Lower leg skin (tissue), 4 donors: ENCODE measurements at places on chromosomes 16 and 17. TPM values are rescaled to one million over a fixed set of nuclear protein-coding genes. Genes with fewer than 3 reads are reported as not detected.

DNA sequence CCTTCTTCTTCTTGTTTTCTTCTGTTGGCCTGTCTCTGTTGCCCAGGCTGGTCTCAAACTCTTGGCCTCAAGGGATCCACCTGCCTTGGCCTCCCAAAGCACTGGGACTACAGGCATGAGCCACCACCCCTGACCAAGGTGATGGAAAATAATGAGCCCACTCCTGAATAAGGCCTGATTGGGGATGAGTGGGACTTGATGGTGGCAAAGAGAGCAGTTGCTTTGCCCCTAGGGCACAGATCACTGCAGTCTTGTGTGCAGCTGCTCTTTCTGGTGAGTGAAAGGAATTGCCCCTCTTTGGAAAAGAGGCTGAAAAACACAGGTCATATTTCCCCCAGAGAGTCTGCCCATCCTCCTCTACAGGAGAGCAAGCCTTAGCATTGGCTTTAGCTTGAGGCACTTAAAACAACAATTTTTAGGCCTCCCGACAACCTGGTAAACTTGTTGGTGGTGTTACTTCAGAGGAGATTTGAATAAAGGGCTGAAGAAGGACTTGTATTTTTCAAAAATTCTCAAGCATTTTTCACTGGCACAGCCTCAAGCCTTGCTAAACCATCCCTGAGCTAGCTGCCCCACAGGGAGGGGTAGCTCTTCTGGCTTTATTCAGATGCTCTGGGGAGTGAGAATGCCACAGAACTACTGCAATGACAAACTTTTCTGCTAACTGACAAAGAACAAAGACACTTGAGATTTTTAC is 6.1 kb upstream of the PDP2 start:
- no peak for DNase-seq

Gene HBM
- not detected for total RNA-seq

Gene MYCBPAP
- 0.62 TPM for total RNA-seq

DNA sequence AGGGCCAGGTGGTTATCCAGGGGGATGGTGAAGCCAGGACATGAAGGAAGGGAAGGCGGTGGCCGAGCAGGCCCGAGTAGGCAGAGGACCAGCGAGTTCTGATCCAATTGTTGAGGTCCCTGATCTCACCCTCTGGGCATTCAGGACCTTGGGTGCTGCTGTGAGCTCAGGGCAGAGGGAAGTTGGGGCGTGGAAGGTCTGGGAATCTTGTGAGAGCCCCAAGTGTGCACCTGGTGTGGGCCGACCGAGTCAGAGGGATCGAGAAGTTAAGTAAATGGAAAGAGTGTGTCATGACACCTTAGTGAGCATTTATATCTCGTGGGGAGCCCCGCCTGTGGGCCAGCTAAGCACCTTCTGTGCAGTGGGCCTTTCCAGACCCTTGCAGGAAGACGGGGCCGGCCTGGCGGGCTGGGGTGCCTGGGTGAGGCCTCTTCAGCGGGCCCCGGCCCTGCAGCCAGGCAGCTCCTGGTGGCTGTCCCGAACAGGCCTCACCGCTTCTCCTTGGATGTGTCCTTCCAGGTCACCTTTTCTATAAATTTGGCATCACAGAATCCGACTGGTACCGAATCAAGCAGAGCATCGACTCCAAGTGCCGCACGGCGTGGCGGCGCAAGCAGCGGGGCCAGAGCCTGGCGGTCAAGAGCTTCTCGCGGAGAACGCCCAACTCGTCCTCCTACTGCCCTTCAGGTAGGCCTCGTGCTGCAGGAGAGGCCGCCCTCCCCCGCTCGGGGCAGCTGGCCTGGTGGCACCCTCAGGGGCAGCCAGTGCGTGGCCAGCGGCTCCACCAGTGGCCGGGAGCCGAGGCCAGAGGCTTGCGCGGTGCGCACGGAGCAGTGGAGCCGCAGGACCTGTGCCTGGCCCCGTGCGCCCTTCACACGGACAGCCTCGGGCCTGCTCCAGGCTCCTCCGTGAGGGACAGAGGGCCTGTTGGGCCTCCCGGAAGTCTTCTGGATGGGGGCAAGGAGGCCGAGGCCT is 76.0 kb downstream of the BANP start:
- DNase-seq, result no peak

DNA sequence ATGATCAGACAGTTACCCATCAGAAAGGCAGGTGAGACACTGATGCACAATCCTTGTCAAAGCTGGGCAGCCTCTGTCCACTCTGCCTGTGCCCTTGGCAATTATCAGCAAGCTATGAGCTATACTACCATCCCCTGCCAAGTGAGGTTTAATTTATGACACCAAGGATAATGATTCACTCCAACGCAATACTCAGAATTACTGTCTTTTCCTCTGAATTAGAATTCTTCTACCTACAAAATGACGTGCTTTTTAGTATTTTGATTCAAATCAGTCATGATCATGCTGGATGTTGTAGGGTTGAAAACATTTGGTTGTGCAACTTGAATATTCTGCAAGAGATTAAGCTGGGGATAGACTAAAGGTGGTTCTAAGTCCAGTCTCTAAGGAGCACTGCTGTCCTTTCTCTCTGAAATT is 116.8 kb upstream of the SOX9 start:
- no peak for DNase-seq

GRCh38 chr17:77485089-77485833 is 344.5 kb downstream of the SEC14L1 start:
- no peak for DNase-seq

DNA sequence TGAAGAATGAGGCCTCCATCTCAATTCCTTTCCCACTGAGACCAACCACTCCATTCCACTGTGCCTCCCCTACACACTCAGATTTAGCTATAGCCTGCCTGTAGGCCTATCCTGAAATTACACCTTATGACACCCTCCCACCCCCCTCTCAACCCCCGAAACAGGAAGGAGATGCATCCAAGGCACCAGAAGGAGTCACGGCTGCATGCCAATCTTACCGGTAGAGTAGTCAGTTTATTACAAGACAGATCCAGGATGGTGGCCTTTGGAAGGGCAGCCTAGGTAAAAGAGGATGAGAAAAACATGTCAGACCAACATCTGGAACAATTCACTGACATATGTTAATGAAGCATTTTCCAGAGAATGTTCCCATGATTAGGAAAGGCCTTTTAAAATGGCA is 2.6 kb downstream of the LRRC59 start:
- DNase-seq, result no peak

DNA sequence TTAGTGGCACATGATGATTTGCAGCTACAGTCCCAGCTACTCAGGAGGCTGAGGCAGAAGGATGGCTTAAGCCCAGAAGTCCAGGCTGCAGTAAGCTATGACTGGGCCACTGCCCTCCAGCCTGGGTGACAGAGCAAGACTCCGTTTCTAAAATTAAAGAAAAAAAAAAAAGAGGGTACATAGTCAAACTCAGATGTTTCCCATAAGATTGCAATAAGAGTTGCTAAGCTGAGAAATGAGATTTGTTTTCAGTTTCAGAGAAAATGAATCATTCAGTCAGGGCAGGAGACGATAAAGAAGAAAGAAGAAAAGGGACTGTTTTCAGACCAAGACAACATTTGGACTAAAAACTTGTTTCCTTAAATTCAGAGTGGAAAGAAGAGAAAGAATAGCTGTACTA is 30.2 kb upstream of the PHLPP2 start:
- DNase-seq, result no peak

DNA sequence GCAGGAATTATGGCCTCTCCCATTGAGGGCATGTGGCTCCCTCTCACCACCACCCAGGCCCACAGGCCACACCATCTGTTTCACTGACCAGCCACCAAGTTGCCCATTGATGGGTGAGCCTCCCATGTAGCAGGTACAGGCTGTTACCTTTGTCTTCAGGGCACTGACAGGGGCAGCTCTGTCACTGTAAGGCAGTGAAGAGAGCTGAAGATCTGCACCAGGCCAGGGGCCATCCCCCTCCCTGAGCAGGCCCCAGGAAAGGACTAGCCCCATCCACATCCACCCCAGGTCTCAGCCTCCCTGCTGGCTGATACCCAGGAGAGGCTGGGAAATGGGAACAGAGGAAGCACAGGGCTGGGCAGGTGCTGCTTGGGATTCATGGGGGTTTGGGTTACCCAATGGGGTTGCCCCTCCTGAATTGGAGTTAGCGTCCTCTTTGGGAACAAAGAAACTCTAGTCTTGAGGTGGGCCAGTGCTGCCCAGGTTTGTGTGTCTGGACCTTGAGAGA is 1691.4 kb downstream of the TP53TG3F start:
- DNase-seq, result peak; percentile 72

Gene PRR29
- total RNA-seq, result not detected

DNA sequence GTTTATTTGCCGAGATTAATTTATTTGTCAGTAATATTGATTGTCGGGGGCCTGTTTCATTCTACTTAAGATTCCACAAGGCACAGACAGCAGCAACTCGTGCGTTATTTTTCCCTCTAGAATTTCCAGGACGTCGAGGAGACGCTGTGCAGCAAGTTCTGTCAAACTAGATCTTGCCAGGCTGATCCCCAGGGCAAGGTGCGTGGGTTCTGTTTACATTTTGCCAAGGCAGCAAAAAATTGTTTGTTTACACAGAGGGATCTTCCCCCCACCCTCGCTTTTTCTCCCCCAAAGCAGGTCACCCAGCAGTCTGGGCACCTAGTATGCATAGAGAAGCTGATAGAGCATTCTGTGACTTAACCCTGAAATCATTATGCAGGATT is 111.4 kb downstream of the IRX3 start:
- DNase-seq, result no peak

Gene TMEM132E
- not detected for total RNA-seq

DNA sequence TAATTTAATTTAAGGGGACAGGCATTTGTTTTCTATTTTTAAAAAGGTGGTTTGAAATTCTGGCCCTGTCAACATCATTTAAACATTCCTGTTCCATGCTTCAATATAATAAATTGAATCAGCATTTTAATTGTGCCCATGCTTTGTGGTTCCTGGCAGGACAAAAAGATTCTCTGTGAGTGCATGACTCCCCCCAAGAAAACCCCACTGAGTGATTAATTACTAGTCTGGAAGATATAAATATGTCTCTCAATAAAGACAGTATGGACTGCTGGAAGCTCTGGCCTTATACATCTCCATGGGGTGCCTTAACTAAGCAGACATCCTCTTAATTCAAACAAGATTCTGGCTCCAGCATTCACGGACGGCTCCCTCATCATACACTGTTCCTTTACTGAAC is 95.0 kb upstream of the PSMD7 start:
- DNase-seq, result no peak

Gene SPATA22
- not detected for total RNA-seq

DNA sequence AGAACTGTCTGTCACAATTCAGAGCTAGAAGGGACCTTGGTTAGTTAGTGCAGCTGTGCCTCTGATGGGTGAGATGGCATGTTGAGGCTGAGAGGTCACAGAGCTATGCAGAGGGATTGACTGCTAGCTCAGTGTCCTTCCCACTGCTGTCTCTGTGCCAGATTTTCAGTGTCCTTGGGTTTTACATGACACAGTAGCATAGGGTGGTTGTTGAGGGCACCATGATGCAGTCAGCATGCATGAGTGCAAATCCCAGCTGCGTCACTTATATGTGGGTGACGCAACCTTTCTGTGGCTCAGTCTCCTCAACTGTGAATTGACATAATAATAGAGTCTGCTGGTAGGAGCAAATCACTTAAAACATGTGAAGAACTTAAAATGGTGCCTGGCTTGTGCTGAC is 2.7 kb downstream of the MT1A start:
- DNase-seq, result no peak

DNA sequence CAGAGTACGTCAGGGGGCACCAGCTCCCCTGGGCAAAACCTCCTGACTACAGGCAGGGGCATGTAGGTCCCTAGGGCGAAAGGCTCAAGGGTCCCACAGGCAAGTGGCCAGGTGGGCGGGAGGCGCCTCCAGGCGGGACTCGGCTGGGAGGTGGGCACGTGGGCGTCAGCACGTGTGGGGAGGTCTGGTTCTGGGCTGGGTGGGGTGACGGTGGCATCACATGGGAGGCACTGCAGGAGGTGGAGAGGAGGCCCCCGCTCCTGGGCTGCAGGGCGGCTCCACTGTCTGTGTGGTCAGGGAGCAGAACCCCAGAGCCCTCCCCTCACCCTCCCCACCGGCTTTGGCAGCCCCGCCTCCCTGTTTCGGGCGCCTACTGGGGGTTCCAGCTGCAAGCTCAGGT is 52.7 kb downstream of the ACTG1 start:
- no peak for DNase-seq
